ENCODE measurements at places on chromosomes 4 and X.
A peak's percentile ranks its signal among the peaks of the same experiment; 100 is the strongest.

DNA sequence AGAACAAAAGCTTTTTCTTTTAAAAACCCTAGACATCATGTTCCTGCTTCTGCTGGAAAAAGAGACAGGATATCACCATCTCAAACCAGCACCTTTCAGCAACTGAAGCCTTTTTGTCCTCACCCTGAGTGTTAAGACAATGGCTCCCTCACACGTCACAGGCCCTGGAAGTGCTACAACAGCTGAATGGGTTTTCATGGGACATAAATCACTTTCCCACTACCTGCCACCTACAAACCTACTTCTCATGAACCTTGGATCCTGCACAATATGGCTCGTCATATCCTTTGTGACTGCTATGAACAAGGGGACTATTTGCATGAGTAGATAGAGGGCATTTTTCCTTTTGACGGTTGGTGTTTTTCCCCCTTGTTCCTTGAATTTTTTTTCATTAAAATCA is 93.6 kb downstream of the TSPAN5 start:
- no peak for DNase-seq

DNA sequence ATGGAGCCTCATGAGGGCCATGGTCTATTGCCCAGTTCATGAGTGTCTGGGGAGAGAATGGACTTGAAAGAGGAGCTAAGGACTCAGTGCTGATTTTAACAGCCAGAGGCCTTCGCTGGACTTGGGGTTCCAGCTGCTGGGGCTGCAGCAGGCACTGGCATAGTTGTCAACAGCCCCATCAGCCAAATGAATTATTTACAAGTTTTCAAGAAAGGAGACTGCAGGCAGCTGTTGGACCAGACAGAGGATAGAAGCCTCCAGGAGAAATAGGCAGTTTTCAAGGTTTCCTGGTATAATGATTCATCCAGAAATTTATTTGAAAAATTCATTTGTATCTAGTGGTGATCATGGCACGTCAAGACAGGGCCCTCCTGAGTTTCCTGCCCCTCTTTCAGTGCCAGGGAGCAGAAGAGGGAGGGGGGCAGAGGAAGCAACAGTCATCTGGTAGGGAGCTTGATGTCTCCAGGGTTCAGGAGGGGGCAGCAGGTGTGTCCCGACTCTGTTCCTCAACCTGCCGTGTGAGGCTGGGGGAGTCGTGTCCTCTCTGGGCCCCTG is 63.1 kb upstream of the GPR78 start:
- DNase-seq: no peak

GRCh38 chr4:74983253-74983635 is 50.3 kb downstream of the PARM1 start:
- DNase-seq: no peak

GRCh38 chr4:108181704-108182103 is 13.0 kb upstream of the LEF1 start:
- DNase-seq: no peak

- no peak for DNase-seq
These were observed 373.2 kb downstream of the BCOR start for GRCh38 chrX:39724544-39724943.

GRCh38 chr4:12770351-12770750 is 713.8 kb downstream of the RAB28 start:
- peak; percentile 17 for DNase-seq

DNA sequence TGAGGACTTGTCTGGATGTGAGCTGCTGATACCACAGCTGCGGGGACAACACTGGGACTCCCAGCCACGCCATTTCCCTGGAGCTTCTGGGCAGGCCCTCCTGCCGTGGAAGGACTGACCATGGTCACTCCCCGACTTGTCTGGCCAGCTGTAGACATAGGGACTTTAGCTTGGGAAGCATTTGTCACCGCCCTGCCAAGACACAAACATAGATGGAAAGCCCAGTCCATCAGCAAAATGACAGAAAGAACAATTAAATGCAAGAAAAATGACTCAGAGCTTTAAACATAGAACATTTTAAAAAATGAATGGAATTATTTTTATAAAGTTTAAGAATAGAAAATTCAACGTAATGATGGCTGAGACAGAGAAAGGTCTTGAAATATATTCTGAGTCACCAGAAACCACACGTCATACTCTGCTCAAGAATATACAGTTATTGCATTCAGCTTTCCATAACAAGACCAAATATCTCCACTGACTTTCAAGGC is 107.6 kb upstream of the CBR4 start:
- no peak for DNase-seq

GRCh38 chr4:144782345-144782744 is 136.4 kb downstream of the HHIP start:
- DNase-seq: peak; percentile 35

Data from tongue (tissue), 3 donors.